ENCODE measurements at places on chromosomes 2 and 18.

- H3K27ac ChIP-seq: no peak overlapping the region
- peaks cover 8% of the 10 kb centered on the region for H3K4me1 ChIP-seq
- no peaks in the 10 kb centered on the region for H3K36me3 ChIP-seq
These were observed 312.7 kb downstream of the CELF4 start for GRCh38 chr18:37252854-37253393.

GRCh38 chr2:225165052-225165451 is 122.8 kb upstream of the DOCK10 start:
- H3K4me3 ChIP-seq: no peak overlapping the region
- no peaks in the 10 kb centered on the region for H3K27me3 ChIP-seq
- DNase-seq: no peak
- no peak overlapping the region for H3K27ac ChIP-seq
- no peaks in the 10 kb centered on the region for H3K4me1 ChIP-seq

DNA sequence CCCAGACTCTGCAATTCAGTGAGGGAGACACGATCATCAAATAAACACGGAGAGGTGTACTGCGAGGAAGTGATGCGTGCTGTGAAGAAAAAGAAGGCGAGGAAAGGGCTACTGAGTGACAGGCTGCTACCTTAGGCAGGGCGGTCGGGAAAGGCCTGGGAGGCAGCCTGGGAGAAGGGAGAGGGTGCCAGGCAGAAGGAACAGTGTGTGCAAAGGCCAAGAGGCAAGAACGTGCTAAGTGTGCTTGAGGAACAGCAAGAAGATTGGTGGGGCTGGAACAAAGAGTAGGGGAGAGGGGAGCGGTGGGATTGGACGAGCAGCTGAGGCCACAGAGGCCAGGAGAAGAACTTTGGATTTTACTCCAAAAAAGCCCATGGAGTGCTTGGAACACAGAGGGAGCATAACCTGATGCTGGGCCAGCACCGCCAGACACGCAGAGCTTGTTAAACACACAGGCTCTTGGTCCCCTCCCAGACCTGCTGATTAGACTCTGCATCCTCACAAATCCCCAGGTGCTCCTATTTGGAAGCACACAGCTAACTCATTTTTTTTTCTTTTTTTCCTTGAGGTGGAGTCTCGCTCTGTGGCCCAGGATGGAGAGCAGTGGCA is 30.4 kb downstream of the SERTAD2 start:
- H3K4me1 ChIP-seq: peaks cover 23% of the 10 kb centered on the region
- no peaks in the 10 kb centered on the region for H3K27me3 ChIP-seq
- no peak overlapping the region for H3K4me3 ChIP-seq
- no peak for DNase-seq
- H3K36me3 ChIP-seq: no peaks in the 10 kb centered on the region
- no peak overlapping the region for H3K27ac ChIP-seq

DNA sequence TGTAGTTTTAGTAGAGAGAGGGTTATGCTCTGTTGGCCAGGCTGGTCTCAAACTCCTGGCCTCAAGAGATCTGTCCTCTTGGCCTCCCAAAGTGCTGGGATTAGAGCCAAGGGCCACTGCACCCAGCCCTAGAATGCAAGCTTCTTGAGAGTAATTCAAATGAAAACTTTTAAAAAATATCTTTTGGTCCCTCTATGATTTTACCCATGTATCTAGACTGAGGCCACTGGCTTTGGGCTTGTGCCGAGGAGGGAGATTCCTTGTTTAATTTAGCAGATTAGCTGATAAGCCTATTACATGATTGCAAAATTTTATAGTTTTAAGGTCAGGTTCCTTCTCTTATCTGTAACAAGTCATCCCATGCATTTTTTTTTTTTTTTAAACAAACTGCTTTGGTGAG is 59.5 kb upstream of the CCDC195 start:
- no peaks in the 10 kb centered on the region for H3K36me3 ChIP-seq
- no peaks in the 10 kb centered on the region for H3K27me3 ChIP-seq
- H3K4me3 ChIP-seq: no peak overlapping the region
- no peak overlapping the region for H3K27ac ChIP-seq
- H3K4me1 ChIP-seq: no peaks in the 10 kb centered on the region

- H3K27ac ChIP-seq: peak overlapping the region; percentile 80
- no peaks in the 10 kb centered on the region for H3K36me3 ChIP-seq
- DNase-seq: no peak
- peaks cover 31% of the 10 kb centered on the region for H3K4me1 ChIP-seq
- no peaks in the 10 kb centered on the region for H3K27me3 ChIP-seq
These were observed 558 bp downstream of the MRPS5 start for GRCh38 chr2:95121093-95121406.

GRCh38 chr2:45782436-45782835 is 131.0 kb downstream of the PRKCE start:
- peaks cover 9% of the 10 kb centered on the region for H3K4me1 ChIP-seq
- no peak overlapping the region for H3K27ac ChIP-seq
- no peak overlapping the region for H3K4me3 ChIP-seq
- no peak for DNase-seq
- no peaks in the 10 kb centered on the region for H3K36me3 ChIP-seq

DNA sequence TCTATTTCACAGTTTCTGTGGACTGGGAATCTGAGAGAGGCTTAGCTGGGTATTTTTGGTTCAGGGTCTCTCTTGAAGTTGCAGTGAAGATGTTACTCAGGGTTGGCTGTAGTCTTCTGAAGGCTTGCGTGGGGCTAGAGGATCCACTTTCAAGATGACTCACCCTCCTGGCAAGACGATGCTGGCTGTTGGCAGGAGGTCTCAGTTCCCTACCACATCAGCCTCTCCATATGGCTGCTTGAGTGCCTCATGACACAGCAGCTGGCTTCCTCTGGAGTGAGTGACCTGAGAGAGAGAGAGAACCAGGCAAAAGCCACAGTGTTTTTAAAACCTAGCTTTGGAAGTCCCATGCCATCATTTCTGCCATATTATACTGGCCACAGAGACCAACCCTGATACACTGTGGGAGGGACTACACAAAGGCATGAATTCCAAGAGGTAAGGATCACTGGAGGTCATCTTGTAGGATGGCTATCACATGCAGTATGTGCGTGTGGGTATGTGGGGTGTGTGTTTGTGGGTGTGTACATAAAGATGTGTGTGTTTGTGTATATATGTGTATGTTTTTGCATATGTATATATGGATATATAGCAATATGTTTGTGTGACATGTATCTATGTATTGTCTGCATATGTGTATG is 25.1 kb downstream of the DNPEP start:
- H3K36me3 ChIP-seq: no peaks in the 10 kb centered on the region
- no peak for DNase-seq
- peaks cover 17% of the 10 kb centered on the region for H3K4me1 ChIP-seq
- H3K27ac ChIP-seq: no peak overlapping the region
- H3K27me3 ChIP-seq: no peaks in the 10 kb centered on the region

DNA sequence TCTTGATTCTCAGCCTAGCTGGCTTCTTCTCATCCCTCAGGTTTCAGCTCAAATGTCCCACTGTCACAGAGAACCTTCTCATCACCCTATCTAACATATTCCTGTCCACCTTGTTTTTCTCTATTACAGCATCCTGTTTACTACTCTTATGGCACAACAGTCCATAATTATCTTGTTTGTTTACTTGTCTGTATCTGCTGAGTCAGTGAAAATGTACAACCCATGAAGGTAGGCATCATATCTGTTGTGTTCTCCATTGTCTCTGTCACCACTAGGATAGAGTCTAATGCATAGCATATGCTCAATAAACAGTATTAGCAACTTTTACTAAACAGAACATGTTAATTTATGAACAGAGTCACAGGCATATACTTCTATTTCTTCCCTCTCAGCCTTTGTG is 261.7 kb downstream of the ETAA1 start:
- no peak overlapping the region for H3K4me3 ChIP-seq
- no peaks in the 10 kb centered on the region for H3K36me3 ChIP-seq
- H3K27me3 ChIP-seq: no peaks in the 10 kb centered on the region

- peak overlapping the region; percentile 67 for H3K27ac ChIP-seq
- DNase-seq: no peak
- H3K4me3 ChIP-seq: no peak overlapping the region
- H3K27me3 ChIP-seq: no peaks in the 10 kb centered on the region
- H3K4me1 ChIP-seq: peaks cover 22% of the 10 kb centered on the region
These were observed 25.4 kb upstream of the ST3GAL5 start for GRCh38 chr2:85913884-85914881.

DNA sequence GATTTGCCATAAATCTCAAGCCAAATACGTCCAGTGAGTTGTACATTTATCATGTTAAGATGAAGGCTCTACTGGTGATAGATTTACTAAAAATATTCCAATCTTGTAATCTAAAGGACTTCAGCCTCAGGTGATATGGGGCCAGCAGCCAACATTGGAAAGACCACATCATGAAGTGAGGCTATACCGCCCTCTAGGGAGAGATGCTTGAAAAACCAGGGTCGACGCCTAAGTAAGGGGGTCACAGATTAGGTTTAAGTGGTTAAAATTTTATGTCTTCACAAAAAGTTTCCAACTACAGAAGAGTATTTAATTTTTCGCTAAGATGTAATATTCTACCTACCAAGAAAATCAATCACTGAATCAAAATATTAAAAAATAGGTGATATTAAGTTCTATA is 33.3 kb downstream of the DOCK10 start:
- no peak overlapping the region for H3K4me3 ChIP-seq
- DNase-seq: no peak
- no peaks in the 10 kb centered on the region for H3K27me3 ChIP-seq
- H3K4me1 ChIP-seq: peaks cover 8% of the 10 kb centered on the region
- H3K27ac ChIP-seq: no peak overlapping the region
- H3K36me3 ChIP-seq: no peaks in the 10 kb centered on the region

DNA sequence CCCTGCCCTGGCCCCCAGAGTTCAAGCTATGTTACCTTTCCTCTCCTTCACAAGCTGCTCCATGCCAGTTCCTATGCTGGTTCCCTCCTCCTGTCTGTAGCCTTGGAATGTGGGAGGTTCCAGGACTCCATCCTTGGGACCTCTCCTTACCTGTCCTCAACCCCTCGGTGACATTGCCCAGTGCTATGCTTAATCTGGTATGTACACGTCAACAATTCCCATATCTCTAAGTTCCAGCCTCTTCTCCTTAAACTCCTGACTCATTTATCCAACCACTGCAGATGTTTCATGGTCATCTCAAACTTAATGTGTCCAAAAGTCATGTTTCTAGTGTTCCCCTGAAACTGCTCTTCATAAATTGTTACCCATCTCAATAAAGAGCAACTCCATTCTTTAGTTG is 160.8 kb downstream of the TNS1 start:
- no peaks in the 10 kb centered on the region for H3K27me3 ChIP-seq
- DNase-seq: no peak
- H3K4me1 ChIP-seq: peaks cover 70% of the 10 kb centered on the region
- no peak overlapping the region for H3K27ac ChIP-seq

DNA sequence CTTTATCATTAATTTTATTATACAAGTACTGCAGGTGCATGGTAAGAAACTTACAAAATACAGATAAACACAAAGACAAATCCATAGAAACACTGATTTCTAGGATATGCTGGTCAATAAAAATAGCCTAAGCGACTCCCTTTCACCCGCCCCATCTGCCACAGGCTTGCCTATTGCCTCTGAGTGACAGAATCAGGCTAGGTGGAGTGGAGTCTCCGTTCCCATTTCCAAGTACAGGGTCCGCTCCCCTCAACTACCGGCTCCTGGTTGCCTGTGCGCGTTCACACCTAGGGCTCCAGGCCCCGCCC is 201 bp upstream of the TRAPPC12 start:
- H3K27ac ChIP-seq: peak overlapping the region; percentile 79
- H3K36me3 ChIP-seq: no peaks in the 10 kb centered on the region
- no peaks in the 10 kb centered on the region for H3K27me3 ChIP-seq
- peaks cover 42% of the 10 kb centered on the region for H3K4me1 ChIP-seq

- no peak overlapping the region for H3K4me3 ChIP-seq
- H3K36me3 ChIP-seq: peaks cover 3% of the 10 kb centered on the region
- no peaks in the 10 kb centered on the region for H3K27me3 ChIP-seq
- DNase-seq: no peak
- H3K27ac ChIP-seq: peak overlapping the region; percentile 78
These were observed 25.0 kb downstream of the SPEG start for GRCh38 chr2:219459460-219460311.

- no peaks in the 10 kb centered on the region for H3K36me3 ChIP-seq
- H3K4me1 ChIP-seq: no peaks in the 10 kb centered on the region
- H3K27me3 ChIP-seq: no peaks in the 10 kb centered on the region
These were observed 293.0 kb upstream of the HS6ST1 start for GRCh38 chr2:128611421-128612320.

DNA sequence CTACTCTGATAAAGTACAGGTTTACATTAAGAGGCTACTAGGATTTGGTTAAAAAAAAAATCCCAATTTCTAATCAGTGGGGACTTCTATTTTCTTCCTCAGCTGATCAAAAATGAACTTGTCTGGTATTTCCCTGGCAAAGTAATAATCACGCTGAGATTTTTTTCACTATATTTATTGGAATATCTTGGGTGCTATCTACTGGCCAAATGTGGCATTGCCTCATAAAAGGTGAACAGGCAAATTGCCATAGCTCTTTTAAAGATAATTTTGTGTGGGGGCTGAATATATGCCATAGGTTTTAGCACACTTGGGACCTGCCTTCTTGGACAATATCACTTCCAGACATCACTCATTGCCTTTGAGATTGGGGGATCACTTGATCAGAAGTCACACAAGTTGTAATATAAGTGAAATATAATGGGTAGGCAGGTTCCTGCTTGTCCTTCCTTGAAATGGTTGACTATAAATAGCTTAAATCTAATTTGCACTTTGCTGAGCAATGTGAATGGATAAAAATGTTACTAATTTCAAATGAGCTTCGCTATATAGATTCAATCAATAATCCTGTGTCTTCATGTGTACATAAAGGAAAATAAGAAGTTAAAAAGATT is 7.0 kb upstream of the NXPH2 start:
- no peaks in the 10 kb centered on the region for H3K27me3 ChIP-seq
- H3K4me1 ChIP-seq: no peaks in the 10 kb centered on the region
- DNase-seq: no peak
- no peaks in the 10 kb centered on the region for H3K36me3 ChIP-seq

GRCh38 chr18:73613706-73614340 is 533.8 kb downstream of the FBXO15 start:
- DNase-seq: no peak
- no peaks in the 10 kb centered on the region for H3K36me3 ChIP-seq
- H3K4me1 ChIP-seq: no peaks in the 10 kb centered on the region
- no peaks in the 10 kb centered on the region for H3K27me3 ChIP-seq

GRCh38 chr18:52220062-52220591 is 119.9 kb upstream of the DCC start:
- no peak for DNase-seq
- H3K4me1 ChIP-seq: no peaks in the 10 kb centered on the region
- H3K27ac ChIP-seq: no peak overlapping the region
- no peaks in the 10 kb centered on the region for H3K27me3 ChIP-seq
- no peak overlapping the region for H3K4me3 ChIP-seq

- no peak overlapping the region for H3K4me3 ChIP-seq
- no peak overlapping the region for H3K27ac ChIP-seq
- DNase-seq: no peak
- peaks cover 40% of the 10 kb centered on the region for H3K36me3 ChIP-seq
- H3K27me3 ChIP-seq: no peaks in the 10 kb centered on the region
These were observed 134.0 kb downstream of the C2orf74 start for GRCh38 chr2:61295981-61296380.
